CD4-positive, alpha-beta memory T cell (primary cell): ENCODE measurements at places on chromosomes 2 and 18. TPM values are rescaled to one million over a fixed set of nuclear protein-coding genes. Genes with fewer than 3 reads are reported as not detected.

DNA sequence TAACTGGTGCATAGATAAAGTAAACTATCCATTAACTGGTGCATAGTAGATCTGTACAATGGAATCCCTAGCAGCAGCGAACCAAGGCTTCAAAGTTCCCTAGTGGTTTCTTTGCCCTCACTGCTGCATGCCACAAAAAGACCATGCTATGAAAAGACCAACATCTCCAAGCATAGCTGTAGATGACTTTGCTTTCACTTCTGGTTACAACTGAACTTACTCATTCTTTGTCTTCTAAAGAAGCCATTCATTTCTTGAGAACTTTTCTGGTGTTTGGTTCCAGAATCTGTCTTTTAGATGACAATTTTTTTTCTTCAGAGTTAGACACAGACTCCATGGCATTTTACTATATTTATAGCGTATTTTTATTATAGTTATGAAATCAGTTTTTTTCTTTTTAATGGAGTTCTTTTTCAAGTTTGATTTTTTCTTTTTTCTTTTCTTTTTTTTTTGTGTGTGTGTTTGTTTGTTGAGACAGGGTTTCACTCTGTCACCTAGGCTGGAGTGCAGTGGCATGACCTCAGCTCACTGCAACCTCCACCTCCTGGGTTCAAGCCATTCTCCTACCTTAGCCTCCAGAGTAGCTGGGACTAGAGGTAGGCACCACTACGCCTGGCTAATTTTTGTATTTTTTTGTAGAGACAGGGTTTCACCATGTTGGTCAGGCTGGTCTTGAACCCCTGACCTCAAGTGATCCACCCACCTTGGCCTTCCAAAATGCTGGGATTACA is 63.6 kb downstream of the SLC35F5 start:
- no peak for DNase-seq

DNA sequence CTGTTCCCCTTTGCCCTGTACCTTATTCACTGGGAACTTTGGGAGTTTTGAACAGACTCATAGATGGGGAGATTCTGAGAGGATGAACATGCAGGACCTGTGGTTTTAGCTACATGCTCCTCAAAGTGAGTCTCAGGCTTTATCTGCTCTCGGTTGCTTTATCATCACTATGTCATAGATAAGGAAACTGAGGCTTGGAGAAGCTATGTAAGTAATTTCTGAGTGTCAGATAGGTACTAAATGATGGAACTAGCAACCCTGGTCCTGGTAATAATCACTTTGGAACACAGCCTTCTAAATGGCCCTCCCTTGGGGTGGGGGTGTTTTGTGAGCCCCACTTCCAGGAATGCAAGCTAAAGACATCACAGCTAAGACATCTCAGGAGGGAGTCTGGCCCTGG is 186.2 kb upstream of the MEX3C start:
- no peak for DNase-seq

GRCh38 chr2:200993097-200993496 is 29.6 kb upstream of the ORC2 start:
- DNase-seq = no peak

- no peak for DNase-seq
These were observed 616.7 kb upstream of the PIK3C3 start for GRCh38 chr18:41338341-41338740.

DNA sequence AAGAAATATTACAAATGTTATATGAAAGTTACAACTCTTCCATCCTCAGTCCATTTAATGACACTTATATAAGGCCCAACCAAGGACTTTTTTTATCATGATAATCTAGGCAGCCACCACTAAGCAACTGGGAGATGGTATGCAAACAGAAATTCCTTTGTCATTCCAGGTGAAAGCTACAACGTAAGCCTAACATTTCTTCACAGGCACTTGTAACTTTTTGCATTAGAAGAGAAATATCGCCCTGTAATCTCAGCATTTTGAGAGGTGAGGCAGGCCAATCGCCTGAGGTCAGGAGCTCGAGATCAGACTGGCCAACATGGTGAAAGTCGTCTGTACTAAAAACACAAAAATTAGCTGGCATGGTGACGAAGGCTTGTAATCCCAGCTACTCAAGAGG is 581.2 kb upstream of the SLC8A1 start:
- no peak for DNase-seq

- DNase-seq = no peak
These were observed 100.5 kb downstream of the TACR1 start for GRCh38 chr2:75098856-75099255.

GRCh38 chr2:118179445-118179844 is 91.2 kb downstream of the INSIG2 start:
- no peak for DNase-seq

RUFY4 gene
- 0.81 TPM for total RNA-seq

IL18R1 gene
- total RNA-seq = 11.0 TPM
